Foreskin keratinocyte (primary cell): ENCODE measurements at places on chromosomes 2 and 18.
A peak's percentile ranks its signal among the peaks of the same experiment; 100 is the strongest.

DNA sequence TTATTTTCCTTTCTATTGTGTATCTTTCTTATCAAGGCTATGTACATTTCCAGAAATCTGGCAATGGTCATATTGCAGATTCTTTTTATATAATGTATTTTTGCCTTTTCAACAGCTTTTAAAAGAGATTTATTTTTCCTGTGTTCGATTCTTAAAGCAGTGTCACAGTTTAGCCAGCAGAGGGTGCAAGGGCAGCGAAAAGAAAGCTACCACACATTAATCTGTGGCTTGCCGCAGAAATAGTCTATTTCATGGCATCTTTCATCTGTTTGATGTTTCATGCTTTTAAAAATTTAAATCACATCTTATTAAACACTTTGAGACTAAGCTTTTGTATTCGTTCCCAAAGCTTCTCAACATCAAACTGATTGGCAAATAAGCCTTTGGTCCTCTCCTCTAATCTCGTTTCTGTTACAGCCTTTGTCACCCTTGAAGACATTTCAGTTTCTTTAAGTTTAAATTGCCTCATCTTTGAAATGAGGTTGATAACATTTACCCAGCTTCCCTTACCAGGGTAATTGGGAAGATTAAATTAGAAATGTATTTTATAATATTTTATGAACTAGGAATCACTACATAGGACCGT lies 73.3 kb downstream of the PIK3C3 start:
- DNase-seq = no peak

DNA sequence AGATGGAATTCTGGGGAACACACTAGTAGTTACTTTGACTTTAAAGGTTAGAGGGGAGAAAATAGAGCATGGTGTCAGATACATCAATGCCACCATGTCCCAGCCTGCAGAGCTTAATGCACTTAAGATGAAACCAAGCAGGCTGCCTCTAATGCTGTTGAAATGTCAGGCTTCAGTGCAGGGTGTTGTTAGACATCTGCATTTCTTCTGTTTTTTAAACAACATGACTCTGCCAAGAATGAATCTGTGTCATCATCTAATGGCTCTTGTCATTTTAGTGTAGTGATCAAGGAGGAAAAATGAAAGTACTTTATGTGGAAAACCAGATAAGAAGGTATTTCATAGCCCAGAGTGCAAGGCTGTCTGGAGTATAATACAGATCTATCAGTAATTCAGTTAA lies 29.9 kb downstream of the LYPD1 start:
- no peak for DNase-seq

DNA sequence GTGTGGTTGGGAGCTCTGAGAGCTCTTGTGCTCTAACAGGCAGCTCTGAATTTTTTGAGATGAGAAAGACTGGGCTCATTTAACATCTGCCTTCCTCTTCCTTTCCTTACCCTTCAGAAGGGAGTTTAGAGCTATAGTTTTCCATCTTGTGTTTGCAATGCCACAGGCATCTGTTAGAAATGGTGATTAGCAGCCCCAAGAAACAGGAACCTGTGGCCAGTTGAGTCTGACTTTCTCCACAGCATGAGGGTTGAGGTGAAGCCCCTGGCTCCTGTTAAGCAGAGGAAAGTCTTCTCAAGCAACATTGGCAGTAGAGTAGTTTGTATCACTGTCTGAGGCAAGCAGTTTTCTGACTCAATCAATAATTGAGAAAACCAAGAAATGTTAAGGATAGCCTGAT lies 577.4 kb downstream of the ZEB2 start:
- no peak for DNase-seq

- DNase-seq = peak; percentile 11
Observed at GRCh38 chr2:229920011-229920641, 1.7 kb downstream of the TRIP12 start.

GRCh38 chr18:36420826-36421225 lies 123.3 kb downstream of the FHOD3 start:
- DNase-seq = no peak

- no peak for DNase-seq
Observed at GRCh38 chr2:167271932-167272331, 383.7 kb downstream of the XIRP2 start.

- no peak for DNase-seq
Observed at GRCh38 chr2:177348733-177349693, 43.6 kb upstream of the AGPS start.

GRCh38 chr2:11481789-11482472 lies 16.0 kb upstream of the E2F6 start:
- no peak for DNase-seq
